KBM-7 (cell line): ENCODE measurements at places on chromosomes 11 and 22.

DNA sequence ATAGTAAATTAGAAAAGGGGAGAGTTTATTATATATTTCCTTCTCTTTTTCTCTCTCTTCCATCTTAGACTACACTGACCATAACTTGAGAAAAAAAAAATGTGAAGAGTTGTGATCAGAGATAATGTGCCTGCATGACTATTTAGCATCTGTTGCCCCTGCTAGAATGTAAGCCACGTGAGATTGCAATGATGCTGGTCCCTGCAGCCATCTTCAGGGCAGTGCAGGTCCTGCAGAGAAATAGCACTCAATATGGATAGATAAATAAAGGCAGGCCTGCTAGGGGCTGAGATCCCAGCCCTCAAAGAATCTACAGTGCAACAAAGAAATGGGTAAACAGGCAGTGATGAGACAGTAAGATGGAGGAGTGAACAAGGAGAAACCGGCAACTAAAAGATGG, 7.8 kb upstream of the DKK3 start:
- DNase-seq = no peak

DNA sequence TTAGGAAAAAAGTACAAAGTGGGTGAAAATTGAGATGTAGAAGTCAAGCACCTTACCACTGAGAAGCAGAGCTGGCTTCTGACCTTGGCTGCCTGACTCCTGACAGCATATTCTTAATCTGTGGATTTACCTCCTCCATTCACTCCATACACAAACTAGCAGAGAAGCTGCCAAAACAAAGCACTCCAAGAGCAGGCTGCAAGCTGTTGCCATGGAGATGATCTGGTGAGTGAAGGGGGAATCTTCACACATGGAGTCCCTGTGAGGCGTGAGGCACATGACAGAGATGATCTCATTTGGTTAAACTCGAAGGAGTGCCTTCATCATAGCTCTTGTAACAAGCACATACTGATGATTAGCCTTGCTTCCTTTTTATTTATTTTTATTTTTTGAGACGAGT, 16.1 kb downstream of the COMMD9 start:
- DNase-seq = no peak

- DNase-seq = no peak
Measured at GRCh38 chr11:18315893-18316292, 6.0 kb downstream of the HPS5 start.

DNA sequence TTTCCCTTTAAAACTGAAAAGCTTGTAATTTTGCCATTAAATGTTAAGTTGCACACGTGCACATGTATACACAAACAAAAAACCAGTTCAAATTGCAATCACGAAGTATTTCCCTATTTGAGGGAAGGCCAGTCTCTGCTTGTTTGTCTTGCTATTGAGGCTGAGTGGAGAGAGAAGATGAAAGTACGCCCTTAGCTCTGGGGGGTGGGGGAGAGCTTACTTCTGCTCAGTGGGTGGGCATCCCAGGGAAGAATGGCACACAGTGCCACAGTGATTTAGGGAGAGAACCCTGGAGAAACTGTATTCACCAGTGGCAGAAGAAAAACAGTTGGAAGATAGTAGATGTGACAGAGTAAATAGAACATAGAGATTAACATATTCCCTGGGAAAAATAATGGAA, 8.7 kb downstream of the YAP1 start:
- no peak for DNase-seq

GRCh38 chr22:46007848-46008261, 30.9 kb upstream of the WNT7B start:
- DNase-seq = no peak
